Right lobe of liver (tissue), 6 donors: ENCODE measurements at places on chromosomes 2 and 18.
A peak's percentile ranks its signal among the peaks of the same experiment; 100 is the strongest.

- no peak for DNase-seq
Measured at GRCh38 chr2:47048801-47049480, 106.2 kb downstream of the STPG4 start.

- DNase-seq: no peak
Measured at GRCh38 chr2:19632403-19632991, 269.3 kb downstream of the TTC32 start.

DNA sequence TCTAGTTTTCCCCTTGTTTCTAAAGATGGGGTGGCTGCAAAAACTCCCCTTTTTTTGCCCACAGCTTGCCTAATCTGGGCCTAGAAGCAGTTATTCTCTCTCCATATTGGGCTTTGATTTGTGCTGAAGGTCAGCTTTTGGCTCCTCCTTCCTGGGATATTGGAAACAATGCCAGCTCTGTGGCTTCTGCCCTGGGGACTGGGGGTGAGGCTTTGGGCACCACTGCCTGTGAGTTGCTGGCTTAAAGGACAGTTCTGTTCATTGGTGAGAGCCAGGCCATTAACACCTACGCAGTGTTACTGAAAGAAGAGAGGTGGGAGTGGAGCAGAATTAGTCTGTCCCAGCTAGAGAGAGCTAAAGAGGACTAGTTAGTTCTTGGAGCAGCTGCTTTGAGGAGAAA is 4.3 kb downstream of the UBXN2A start:
- DNase-seq: peak; percentile 29

- no peak for DNase-seq
Measured at GRCh38 chr2:197369933-197370320, 59.3 kb upstream of the ANKRD44 start.

- DNase-seq: no peak
Measured at GRCh38 chr2:176885001-176885643, 327.5 kb upstream of the HNRNPA3 start.

DNA sequence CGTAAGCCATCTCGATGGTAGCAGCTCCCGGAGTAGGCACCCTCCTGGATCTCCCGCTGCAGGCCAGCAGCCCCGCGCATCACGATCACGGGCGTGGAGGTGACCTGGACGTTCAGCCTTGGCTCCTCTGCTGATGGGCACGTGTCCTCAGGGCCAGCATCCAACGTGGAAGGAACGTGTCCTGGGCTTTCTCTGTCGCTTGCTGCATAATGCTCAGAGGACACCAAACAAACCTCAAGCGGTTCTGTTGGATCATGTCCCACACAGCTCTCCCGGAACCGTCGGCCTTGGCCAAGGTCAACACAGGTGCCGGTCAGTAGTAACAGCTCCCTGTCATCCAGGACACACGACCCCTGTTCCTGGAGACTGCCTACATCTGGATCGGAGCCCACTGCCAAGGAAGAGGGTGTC is 23.1 kb downstream of the PASK start:
- peak; percentile 78 for DNase-seq

DNA sequence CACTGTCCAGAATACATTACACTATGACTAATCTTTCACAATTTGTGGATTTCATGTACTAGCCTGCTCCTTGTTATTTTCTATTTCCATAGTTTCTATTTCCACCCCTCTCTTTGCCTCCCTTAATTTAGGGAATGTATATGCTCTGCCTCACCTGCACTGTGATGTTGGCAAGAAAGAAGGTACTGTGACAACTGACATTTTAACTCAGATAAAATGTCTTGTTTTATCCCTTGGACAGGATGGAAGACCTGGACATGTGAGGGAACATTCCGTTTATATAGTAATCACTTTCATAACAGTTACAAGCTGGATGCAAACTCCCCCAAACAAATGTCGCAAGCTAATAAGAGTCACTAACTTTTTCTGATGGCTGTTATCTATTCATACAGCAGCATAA is 21.5 kb upstream of the DSG3 start:
- no peak for DNase-seq

GRCh38 chr2:134683561-134684112 is 35.2 kb downstream of the TMEM163 start:
- DNase-seq: no peak

DNA sequence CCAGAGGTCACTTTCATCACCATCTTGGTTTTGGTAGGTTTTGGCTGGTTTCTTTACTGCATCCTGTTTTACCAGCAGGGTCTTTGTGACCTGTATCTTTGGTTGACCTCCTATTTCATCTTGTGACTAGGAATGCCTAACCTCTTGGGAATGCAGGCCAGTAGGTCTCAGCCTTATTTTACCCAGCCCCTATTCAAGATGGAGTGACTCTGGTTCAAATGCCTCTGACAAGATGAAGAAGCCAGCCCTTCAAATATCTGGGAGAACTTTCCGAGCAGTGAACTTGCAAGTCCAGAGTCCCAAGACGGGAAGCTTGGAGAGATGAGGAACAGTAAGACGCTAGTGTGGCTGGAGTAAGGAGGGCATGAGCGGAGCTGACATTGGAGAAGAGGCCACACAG is 28.6 kb downstream of the PROKR1 start:
- no peak for DNase-seq

DNA sequence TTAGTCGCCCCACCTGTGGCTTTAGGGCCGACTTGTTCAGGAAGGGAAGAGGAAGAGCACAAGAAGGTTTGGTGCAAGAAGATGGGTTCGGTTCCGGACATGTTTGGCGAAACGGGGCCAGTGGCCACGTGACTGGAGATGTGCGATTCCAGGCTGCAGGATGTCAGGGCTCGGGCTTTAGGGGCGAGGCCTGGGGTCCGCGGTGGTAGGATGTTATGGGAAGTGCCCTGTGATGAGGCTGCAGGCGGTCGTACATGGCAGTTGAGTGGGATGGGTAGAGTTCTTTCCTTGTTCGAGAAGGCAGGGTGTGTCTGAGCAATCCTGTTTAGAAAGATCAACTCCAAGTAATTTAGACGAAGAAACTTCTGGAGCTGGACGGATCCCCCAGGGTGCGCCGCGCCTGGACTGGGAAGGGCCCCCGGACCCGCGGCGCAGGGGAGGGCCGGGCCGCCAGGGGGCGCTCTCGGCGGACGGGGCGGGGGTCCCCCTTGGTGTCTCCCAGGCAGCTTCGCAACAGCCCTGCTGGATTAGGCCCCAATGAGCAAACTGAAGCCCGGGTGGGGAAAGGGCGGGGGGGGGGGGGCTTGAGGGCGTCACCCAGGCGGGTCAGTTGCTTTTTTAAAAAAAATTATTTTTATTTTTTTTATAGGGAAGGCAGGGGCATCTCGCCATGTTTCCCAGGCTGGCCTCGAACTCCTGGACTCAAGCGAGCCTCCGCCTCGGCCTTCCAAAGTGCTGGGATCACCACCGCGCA is 17.2 kb upstream of the SDC1 start:
- no peak for DNase-seq

- DNase-seq: peak; percentile 49
Measured at GRCh38 chr18:69469444-69469919, 68.8 kb downstream of the DOK6 start.

GRCh38 chr18:79756826-79757225 is 40.9 kb upstream of the KCNG2 start:
- DNase-seq: no peak

- DNase-seq: no peak
Measured at GRCh38 chr18:58148954-58149471, 105.0 kb downstream of the NEDD4L start.

DNA sequence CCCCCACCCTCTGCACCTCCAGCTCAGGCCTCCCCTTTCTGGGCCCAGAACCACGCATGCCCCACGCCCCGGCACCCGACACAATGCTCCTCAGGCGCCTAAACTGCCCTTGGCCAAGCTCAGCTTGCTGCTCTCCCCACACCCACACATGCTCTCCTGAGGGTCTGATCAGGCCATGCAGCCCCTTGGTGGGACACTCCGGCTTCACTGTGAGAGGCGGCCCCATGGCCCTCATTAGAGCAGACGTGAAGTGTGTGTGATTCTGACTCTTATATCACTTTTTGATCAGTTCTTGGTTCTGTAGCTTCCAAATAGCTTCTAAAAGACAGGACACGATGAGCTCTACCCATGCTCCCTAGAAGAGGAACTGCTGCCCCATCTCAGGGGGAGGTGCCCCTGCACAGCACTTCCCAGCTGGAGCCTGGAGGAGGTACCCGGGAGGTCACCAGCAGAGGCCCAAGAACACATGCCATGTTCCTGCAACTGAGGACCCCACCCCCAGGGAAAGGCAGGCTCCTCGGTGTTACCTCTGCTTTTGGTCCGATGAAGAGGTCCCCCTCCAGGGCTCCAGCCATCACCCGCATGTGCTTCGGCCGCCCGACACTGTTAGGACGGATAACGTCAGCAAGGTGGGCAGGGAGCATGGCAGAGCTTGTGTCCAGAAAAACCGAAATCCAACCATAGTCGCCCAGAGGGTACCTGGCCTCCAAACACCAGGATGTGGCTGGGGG is 3.6 kb downstream of the ACTR1B start:
- DNase-seq: no peak

- DNase-seq: no peak
Measured at GRCh38 chr2:41943159-41943558, 104.7 kb upstream of the PKDCC start.

DNA sequence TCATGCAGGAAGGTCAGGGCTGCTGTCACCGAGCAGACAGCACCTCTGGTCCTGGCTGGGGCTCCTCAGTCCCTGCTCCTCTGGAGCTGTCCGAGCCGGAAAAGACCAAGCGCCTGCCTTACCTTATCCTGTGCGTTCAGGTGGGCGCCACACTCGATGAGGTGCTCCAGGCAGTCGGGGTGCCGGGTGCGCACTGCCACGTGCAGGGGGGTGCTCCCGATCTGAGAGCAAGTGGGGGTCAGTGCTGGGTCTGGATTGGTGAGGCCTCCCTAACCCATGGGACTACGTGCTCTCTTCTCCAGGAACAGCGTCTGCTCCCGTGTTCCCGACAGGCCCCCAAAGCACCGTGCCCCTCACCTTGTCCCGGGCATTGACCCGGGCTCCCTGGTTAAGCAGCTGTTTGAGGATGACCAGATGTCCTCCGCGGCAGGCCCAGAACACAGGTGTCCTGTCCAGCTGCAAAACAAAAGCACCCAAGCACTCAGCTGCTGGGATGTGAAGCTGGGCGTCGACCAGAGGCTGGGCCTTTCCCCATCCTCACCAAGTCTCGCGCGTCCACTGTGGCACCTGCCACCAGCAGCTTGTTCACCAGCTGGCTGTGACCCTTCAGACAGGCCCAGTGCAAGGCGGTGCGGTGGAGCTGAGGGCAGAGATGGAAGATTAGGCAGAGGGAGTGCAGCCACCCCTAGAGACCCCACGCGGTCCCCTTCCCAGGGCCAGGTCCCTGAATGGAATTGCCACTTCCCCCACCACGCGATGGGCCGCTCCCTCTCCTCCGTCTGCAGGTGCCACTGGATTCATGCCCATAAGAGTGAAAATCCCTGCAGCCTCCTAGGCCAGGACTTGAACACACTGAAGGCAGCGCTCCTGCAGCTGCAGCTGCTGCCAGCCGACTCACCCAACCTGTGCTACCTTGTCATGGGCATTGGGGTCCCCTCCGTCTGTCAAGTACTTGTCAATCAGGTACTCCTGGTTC is 3.7 kb downstream of the ANKRD23 start:
- DNase-seq: no peak

DNA sequence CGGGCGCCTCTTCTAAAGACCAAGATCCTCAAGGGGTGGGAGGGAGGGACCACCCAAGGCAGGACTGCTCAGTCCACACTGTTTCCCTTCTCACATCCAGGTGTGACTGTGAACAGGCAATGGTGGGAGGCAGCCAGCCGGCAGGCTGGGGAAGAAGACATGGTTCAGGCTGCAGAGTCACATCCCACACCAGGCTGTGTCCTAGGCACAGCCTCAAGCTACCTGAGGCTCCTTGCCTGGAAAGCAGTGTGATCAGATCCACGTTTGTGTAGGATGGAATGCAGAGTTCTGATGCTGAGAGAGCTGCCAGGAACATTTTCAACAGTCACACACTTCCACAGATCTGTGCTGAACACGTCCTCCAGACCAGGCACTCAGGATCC is 16.4 kb downstream of the SLC66A2 start:
- DNase-seq: peak; percentile 28

DNA sequence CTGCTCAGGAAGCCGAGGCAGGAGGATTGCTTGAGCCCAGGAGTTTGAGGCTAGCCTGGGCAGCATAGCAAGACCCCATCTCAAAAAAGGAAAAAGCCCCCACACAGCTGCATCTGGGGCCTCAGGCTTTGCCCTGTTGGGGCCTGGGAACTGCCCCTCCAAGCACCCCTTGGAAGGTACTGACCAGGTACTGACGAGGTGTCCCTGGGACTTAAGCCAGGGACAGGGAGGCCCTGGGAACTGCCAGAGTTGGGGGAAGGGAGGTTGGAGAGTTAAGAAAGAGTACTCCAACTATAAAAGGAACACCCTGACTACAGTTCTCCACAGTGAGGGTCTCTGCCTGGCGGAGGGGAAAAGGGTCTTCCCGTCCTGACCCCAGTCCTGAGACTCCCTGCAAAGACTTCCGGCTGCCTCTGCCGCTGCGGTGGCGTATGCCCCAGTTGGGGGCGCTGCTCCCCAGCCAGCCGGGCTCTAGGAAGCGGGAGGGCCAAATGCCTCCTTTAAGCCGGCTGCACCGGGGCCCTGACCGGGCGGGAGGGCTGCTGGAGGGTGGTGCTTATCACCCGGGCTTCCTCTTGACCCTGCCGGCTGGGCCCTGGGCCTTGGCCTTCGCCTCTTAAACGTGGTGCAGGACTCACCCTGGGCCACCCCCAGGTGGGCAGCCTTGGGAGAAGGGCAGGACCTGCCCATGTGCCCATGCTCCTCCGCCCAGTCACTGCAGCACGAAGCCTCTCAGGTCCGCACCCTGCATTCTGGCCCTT is 12.8 kb downstream of the SLC30A3 start:
- peak; percentile 63 for DNase-seq

DNA sequence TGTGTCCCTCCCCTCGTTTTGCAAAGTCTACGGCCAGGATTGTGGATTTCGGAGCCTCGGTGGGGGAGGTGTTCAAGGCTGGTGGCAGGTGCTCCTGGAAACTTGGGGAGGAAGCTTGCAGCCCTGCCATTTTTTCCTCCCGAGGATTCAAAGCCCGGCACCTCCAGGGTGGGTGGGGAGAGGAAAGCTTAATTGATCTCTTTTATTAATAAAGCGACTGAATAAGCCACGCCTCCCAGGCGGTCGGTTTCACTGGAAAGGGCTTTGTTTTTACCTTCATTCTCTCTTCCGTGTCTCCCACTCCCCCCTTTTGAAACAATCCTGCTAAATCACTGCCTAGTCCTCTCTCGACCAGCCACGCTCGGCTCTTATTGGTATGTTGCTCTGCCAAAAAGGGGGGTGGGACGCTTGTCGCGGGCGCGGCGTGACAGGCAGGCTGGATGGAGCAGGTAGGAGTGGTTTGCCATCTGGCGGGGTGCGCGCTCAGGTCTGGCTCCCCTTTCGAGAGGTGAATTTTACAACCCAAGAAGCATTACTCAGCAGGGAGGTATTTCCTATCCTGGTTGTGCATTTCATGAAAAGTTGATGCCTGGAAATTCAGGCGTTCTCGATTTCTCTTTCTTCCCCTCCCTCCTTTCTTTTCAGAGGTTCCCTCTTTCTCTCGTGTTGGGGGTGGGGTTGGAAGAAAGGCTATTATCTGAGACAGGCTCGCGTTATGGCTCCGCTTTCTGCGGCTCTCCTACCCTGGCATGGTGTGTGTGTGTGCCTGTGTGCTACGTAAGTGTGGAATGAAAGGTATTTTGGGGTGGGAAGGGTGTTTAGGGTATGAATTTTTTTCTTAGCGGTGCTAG is 1.4 kb downstream of the NEDD4L start:
- DNase-seq: peak; percentile 69

- DNase-seq: no peak
Measured at GRCh38 chr2:220077488-220077887, 450.1 kb downstream of the SLC4A3 start.
